ENCODE measurements at places on chromosomes 12 and 14.

DNA sequence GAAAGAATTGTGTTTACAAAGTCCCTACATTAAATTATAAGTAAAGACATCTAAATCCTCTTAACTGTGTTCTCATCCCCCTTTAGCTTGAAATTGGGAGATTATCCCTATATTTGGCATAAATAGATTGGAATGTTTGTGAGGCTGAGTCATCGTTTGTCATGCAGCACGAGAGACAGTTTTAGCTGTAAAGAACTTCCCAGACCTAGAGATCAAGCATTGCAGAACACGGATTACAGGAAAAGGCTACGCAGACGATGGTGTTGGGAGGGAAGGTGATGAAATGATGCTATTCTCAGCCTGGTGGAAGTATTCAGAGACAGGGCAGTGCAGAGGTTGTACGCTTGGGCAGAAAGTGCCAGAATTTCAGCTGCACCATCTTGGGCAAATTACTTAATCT is 93.8 kb downstream of the PTPRB start:
- no peak for DNase-seq

DNA sequence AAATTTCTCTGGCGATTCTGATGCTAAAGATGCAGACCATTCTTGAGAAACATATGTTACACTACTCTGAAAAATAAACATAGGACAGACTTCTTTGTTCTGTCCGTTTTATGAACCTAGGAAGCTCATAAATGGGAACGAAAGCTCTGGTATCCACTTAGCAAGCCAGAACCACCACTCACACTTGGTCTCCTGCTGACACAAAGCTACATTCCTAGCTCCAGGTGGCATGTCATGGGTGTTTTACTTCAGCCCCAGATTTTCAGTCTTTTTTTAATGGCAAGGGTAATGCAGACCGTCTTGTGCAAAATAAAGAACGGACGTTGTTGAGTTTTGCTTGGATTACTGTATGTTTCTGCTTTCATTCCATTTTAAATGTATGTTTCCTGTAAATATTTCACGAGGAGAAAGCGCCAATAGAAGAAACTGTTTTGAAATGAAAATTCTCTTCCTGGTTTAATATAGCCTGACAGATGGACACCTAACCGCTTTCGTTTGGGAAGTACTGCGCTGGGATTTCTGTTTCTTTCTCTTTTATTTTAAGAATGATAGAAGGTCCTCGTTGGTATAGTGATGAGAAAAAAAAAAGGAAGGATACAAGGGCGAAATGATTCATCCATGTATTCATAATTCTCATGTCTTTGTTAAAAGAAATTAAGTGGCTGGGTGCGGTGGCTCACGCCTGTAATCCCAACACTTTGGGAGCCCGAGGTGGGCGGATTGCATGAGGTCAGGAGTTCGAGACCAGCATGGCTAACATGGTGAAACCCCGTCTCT is 871 bp upstream of the COQ5 start:
- no peak for DNase-seq

GRCh38 chr14:91261115-91261514 is 16.6 kb upstream of the GPR68 start:
- no peak for DNase-seq

- DNase-seq = no peak
Observed at GRCh38 chr14:25588751-25589150, 538.8 kb upstream of the STXBP6 start.

- DNase-seq = no peak
Observed at GRCh38 chr14:91415794-91416743, 1.6 kb downstream of the CCDC88C start.

GRCh38 chr14:96626916-96627315 is 124.7 kb downstream of the PAPOLA start:
- DNase-seq = no peak

DNA sequence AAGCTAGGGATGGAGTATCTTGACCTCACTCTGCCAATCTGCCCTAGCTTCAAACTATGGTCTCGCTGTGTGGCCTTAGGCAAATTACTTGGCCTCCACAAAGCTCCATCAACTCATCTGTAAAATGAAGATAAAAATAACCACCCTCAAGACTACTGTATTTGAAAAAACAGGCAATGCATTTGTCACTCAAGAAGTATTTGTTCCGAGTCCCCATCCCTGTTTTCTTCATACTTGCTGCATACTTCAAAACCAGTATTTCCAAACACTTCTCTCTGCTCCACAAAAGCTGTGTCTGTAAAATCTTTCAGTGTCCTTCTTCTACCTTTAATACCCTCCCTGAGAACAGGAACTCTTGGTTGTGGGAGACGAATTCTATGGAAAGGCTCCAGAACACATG is 47.9 kb downstream of the GTF2A1 start:
- no peak for DNase-seq

DNA sequence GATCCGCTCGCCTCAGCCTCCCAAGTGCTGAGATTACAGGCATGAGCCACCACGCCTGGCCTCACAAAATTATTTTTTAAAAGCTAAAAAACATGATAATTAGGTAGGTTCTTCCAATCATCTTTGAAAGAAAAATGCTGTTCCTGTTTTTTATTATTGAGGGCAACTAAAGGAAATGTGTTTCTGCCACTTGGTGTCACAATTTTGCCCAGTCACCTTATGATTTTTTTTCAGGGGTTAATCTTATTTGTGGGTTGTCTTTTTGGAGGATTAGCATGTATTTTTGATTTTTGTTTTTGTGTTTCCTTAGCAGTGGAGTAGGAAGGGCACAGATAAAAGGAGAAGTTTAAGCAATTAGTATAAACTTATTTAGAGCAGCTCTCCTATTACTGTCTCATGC is 79.8 kb downstream of the PRORP start:
- no peak for DNase-seq

GRCh38 chr14:100891501-100892445 is 11.7 kb downstream of the RTL1 start:
- no peak for DNase-seq

DNA sequence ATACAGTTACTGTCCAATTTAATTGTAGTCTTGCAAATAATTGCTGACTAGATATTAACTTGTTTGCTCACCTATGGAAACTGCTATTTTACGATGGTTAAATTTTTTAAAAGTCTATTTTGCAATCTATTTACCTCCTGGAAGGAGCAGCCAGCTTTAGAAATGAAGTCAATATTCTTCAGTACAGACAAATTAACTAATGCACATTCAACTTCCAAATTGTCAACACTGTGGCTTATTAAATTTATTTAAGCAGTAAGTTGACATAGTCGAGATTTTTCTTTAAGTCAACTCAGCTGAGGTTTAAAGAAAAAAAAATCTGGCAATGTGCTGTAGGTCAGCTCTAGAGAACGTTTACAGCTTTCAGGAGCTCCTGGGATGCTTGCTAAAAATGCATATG is 221.2 kb downstream of the SSPN start:
- DNase-seq = peak; percentile 18

GRCh38 chr14:92099802-92100201 is 6.6 kb downstream of the ATXN3 start:
- DNase-seq = no peak

DNA sequence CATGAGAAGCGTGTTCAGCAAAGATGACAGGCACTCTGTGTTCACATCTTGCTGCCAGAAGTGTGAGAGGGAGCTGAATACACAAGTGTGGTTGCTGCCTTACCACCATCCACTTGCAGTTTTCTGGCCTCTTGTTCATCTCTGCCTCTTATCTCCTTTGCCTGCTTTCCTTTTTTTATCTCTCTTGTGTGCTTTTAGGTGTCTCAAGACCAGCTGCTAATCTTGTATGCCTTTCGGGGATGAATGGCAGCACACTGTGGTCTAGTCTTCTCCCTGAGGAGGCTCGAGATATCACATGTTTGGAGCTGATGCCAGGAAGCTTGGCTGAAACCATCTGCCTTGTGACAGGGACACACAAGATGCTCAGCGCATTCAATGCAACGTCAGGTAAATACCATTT is 17.2 kb downstream of the FAM234B start:
- no peak for DNase-seq

GRCh38 chr14:38279572-38279971 is 23.7 kb upstream of the CLEC14A start:
- DNase-seq = no peak

- DNase-seq = no peak
Observed at GRCh38 chr12:128521981-128522380, 255.0 kb downstream of the TMEM132C start.

GRCh38 chr14:69540654-69541335 is 33.9 kb downstream of the CCDC177 start:
- DNase-seq = no peak

DNA sequence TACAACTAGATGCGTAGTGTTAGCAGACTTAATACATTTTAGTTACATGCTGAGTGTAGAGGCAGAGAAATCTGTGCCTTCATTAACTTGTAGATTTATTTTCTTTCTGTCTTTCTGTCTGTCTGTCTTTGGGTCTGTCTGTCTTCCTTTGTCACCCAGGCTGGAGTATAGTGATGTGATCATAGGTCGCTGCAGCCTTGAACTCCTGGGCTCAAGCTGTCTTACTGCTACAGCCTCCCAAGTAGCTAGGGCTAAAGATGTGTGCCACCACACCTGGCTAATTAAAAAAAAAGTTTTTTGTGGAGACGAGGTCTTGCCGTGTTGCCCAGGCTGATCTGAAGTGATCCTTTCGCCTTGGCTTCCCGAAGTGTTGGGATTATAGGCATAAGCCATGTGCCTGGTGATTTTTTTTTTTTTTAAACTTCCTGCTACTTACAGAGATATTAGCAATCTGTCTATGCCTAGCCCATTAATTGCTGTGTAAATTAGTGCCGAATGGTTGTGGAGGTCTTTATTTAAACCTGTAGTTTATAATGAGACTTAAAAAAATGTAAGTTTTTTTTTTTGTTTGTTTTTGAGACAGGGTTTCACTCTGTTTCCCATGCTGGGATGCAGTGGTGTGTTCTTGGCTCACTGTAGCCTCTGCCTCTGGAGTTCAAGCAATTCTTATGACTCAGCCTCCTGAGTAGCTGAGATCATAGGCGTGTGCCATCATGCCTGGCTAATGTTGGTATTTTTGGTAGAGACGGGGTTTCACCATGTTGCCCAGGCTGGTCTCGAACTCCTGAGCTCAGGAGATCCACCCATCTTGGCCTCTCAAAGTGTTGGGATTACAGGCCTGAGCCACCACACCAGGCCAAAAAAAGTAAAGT is 22.8 kb downstream of the ERC1 start:
- DNase-seq = no peak

DNA sequence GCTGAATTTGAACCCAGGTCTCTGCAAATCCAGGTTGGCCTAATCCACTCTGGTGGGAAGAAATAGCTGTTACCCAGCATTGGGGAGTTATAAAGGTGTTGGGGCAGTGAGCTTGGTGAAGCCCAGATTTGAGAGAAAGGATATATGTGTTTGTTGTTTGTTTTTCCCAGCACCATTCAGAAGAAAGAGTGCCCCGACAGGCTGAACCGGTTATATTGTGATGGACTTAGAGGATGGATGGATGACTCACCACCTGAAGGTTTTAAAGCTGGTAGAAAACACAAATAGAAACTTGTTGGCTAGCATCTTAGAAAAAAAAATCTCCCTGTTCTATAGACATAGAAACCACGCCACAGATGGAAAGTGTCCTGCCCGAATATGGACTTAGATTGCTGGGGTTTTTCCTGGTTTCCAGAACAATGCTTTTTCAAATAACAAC is 404.6 kb downstream of the MED13L start:
- DNase-seq = no peak

GRCh38 chr12:16555630-16556029 is 50.3 kb downstream of the LMO3 start:
- DNase-seq = no peak

DNA sequence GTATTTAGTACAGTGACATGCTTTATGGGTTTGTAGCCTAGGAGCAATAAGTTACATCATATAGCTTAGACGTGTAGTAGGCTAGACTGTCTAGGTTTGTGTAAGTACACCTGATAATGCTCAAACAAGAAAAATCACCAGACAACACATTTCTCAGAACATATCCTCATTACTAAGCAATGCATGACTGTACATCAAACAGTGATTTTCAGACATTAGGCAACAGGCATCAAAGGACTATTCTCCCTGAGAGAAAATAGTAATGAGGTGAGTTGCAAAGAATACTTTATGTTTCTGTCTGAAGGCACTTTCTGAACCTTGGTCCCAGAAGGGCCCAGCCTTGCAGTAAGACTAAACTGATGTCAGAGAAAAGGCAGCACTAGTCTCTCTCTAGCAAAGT is 48.4 kb upstream of the SYT10 start:
- DNase-seq = no peak

DNA sequence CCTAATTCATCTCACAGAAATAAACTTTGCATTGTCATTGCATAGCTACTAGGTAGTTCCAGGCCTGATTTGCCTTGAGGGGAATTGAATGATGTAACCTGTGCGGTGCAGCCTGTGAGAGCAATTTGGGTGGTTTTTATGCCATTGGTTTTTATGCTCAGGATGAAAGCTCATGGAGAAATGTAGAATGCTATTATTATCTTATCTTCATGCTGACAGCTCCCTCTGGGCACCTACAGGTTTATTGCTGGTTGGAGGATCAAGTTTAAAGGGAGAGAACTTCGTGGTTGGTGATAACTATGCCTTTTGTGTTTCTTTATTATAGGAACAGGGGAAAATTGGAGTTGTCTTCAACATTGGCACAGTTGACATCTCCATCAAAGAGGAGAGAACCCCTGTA is 547.9 kb downstream of the DIO2 start:
- DNase-seq = no peak

DNA sequence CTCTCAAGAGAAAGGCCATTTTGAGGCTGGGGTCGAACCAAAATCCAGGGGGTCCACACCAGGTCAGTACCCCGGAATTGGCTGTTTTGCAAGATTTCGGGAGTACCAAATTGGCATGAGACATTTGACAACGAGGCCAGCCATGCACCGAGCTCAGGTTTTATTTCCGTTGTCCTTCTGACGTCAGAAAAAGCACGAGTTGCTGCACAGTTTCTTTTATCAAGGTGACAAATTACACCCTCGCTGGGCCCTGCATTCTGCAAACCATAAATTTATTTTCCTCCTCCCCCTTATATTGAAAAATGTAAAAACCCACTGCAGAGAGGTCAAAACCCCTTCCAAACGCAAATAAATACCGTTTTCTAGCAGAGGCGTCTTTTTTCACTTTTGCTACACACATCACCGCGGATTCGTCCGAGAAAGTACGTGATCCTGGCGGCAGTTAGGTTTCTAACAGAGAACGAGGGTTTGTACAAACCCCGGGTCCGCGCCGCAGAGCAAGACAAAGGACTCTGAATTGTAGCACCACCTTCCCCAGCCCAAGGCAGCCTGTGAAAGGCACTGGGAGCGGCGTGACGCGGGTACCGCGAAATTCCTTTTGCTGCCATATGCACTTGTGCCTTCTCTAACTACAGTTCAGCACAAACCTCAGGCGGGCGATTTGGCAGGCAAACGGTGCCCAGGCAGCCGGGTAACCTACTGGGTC is 1.8 kb downstream of the SLC38A1 start:
- DNase-seq = peak; percentile 78

- no peak for DNase-seq
Observed at GRCh38 chr12:88418856-88419497, 161.3 kb downstream of the KITLG start.
